ENCODE measurements at places on chromosomes 5 and 9.

DNA sequence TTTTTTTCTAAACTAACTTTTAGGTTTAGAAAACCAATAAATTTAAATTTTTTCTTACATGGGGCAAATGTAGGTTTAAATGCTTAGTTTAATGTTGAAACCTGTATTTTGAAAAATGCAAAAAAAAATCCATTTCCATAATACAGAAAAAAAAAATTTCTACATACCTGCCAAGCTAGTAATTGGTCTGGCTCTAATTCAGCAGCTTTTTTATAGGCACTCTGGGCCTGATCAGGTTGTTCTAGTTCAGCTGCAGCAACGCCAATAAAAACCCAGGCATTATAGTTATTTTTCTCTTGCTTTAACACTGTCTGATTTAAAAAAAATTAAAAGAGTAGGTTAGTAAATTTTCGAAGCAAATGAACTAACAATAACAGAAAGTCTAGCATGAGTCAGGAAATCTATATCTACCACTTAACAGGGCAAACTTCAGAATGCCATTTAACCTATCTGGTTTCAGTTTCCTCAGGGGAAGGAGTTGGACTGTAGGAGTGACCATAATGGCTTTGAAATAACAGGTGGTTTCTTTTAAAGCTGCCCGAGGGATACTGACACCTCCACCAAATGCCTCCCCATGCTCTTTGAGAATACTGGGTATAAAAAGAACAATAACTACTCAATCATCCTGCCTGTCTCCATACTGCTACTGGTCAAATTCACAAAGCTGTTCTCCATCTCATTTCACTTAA, 11.6 kb downstream of the SKIC3 start:
- DNase-seq, result no peak

GRCh38 chr9:124968238-124968637, 27.4 kb upstream of the GOLGA1 start:
- no peak for DNase-seq

GRCh38 chr9:14097215-14097614, 216.7 kb downstream of the NFIB start:
- no peak for DNase-seq

GRCh38 chr9:86665416-86665815, 281.9 kb downstream of the GAS1 start:
- DNase-seq, result no peak

- DNase-seq, result no peak
Measured at GRCh38 chr9:127578627-127578951, 33.5 kb upstream of the STXBP1 start.

GRCh38 chr9:117414906-117415331, at the start of gene ASTN2:
ASTN2 (minus strand) TSS chr9:117415057; CDS start chr9:117414938, 119 bp downstream.
- no peak for DNase-seq

DNA sequence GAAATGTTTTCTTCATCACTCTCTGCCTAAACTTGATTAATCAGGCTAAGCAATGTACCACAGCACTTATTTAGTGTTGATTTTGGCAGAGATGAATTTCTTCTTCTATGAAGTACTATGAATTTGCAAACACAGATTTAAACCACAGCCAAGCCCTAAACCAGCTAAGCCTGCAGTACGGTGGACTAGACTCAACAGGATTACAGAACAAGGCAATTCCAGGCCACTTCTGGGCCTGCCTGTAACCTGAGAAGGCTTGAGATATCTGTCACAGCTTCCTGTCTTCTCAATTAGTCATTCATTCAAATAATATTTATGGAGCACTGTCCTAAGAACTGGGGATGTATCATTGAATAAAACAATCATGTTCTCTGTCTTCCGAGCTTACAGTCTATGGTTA, 32.4 kb upstream of the CAST start:
- DNase-seq, result no peak

DNA sequence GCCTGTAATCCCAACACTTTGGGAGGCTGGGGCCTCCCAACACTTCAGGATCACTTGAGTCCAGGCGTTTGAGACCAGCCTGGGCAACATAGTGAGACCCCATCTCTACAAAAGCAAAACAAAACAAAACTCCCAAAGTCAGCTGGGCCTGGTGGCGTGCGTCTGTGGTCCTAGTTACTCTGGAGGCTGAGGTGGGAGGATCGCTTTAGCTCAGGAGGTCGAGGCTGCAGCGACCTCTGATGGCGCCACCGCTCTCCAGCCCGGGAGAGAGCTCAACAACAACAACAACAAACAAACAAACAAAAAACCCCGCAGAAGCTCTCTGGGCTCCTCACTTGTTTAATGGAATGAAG, 528 bp downstream of the ACOT12 start:
- no peak for DNase-seq

- no peak for DNase-seq
Measured at GRCh38 chr9:134863306-134863902, 17.2 kb upstream of the FCN2 start.

- no peak for DNase-seq
Measured at GRCh38 chr5:172768098-172768572, 2.9 kb downstream of the DUSP1 start.

GRCh38 chr5:131378721-131379541, 115.1 kb downstream of the CDC42SE2 start:
- DNase-seq, result peak; percentile 47

DNA sequence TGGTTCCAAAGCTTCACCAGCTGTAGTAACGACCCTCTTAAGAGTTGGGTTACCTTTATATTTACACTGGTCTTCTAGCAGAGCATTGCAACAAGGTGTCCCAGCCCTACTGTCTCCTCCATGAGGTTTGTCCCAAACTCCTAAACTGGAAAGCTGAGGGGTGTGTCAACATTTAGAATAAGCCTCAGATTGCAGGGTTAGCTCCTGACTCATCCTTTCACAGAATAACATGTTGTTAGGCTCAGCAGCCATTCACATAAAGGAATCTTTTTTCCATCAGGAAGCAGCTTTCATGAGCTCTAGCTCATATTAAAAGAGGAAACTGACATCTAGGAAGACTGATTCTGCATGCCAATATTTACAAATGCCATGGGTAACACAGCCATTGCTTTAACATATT, 238.7 kb downstream of the EFNA5 start:
- no peak for DNase-seq
